ENCODE measurements at places on chromosomes 13 and 19. TPM values are rescaled to one million over a fixed set of nuclear protein-coding genes. Genes with fewer than 3 reads are reported as not detected.

Gene C3
- 1.8 TPM for total RNA-seq

DNA sequence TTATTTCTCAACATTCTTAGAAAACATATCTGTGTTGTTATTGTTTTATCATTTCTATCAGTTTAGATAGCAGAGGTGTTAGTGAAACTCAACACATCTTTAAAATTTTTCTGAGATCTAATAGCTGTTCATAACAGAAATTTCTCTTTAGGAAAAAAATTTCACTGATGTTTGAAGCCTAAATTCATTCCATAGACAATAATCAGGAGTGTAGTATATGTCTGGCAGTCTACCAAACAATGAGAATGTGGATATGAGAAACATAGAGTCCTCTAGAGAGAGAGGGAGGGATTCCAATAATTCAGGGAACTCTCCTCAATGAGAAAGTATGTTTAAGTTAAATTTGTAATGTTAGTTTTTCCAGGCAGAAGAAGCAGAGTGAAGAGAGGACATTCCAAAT lies 118.2 kb upstream of the EDNRB start:
- DNase-seq: no peak

DNA sequence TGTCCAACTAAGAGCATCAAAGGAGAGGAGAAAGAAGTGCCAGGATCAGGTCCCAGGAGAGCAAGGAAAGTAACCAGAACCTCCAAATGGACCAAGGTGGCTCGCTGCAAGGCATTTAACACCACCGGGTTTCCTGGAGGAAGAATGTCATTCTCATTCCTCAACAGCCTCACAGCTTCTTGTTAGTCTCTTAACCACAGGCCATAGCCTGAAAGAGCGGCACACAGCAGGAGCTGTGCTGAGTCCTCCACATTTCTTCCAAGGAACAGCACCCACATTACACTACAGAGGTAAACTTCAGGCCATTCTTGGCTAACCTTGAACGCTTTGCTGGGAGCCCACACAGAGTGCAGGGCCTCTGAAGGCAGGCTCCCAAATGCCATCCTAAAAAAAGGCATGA lies 23.6 kb downstream of the DOCK9 start:
- DNase-seq: no peak

- no peak for DNase-seq
Observed at GRCh38 chr19:19334063-19334988, 13.7 kb downstream of the MAU2 start.

Measured in A673 (cell line).